ENCODE measurements at places on chromosomes 4 and X.

DNA sequence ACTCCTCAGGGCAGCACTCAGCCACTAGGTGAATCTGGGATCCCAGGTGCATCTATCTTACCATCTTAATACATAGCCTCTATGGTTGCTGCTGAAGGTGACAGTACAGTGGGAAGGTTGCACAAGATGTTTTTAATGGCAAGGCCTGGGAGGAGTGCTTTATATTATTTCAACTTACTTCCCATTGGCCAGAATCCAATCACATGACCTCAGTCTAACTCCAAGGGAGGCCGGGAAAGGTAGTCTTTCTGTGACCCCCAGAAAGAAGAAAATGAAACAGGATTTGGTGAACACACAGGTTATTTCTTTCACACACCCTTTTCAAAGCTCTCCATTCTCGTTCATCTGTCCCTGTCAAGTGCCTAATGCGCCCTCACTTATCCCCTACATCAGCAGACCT, 189.1 kb upstream of the ATP6AP2 start:
- DNase-seq, result no peak

GRCh38 chrX:134183665-134184064, 53.3 kb upstream of the CCDC160 start:
- DNase-seq, result no peak

DNA sequence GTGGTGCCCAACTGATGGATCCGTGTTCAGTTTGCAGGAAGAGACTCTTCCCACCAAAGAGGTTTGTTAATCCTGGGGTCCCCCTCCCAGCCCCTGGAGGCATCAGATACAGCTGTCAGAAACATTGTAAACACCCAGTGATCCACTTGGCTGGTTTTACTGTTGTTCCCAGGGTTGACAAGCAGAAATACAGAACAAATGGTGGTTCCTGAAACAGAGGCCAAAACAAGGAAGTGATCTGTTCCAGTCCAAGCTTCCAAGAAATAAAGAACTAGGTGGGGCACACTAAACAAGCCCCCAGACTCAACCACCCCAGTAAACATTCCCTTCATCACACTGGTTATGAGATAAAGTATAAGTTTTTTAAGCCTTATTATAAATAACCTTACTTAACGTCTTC, 1.4 kb downstream of the TMLHE start:
- DNase-seq, result no peak

DNA sequence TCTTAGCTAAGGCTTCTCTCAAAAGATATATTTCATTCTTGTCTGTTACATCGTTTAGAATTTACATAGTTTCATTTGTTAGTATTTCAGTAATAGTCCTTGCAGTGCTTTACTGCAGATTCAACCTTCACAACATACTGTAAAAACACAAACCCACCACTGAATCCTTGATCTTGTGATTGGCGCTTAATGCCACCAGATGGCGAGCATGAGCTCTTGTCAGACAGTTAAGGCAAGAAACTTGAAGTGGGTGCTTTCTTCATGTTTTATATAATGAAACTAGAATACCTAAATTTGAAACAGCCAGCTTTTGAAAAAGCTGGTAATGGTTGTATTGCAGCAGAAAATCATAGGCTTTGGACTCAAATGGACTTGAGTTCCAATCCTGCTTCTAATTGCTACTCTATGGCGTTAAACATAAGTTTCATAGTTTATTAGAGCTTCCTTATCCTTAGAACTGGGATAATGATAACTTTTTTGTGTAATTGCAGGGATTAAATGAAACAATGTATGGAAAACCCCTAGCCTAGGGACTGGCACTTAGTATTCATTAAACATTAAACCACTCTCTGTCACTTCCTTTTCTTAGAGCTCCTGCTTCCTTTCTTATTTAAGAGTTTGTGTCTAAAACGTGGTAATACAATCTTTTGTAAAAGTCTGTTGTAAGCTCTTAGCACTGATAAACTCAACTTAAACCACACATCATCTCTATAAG, 95.1 kb downstream of the USP9X start:
- DNase-seq, result peak; percentile 36

- DNase-seq, result peak; percentile 25
Observed at GRCh38 chr4:53463340-53463739, 85.9 kb downstream of the FIP1L1 start.

DNA sequence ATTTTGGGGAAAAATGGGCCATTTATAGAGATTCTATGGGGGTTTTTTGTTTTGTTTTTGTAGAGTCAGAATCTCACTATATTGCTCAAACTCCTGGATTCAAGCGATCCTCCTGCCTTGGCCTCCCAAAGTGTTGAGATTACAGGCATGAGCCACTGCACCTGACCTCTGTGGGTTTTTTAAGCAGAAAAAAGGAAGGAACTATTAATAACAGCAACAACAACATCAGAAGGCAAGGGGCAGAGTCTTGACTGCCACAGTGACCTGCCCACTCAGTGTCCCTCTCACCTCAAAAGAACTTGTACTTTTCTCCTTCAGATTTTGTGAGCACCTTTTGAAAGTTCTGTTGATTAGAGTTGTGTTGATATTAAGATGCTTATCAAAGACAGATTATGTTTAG, 48.1 kb downstream of the FNIP2 start:
- DNase-seq, result no peak

- no peak for DNase-seq
Observed at GRCh38 chrX:154417157-154417556, 5.8 kb downstream of the TAFAZZIN start.

DNA sequence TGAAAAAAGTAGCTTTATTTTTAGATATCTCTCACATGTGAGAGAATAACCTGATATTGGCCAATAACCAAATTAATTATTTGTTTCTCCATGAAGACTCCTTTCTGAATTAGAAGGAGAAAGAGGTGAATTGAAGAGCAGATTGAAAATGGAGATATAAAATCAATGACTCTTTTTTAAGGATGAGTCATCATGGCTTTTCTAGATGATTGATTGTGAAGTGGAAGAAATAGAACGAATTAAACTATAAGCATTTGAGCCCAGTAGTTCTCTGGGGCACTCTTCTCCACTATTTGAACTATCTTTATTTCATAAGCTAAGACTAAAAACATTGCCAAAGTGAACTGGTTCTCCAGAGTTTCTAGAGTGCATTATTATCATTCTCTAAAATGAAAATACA, 137.2 kb upstream of the EDNRA start:
- DNase-seq, result no peak

DNA sequence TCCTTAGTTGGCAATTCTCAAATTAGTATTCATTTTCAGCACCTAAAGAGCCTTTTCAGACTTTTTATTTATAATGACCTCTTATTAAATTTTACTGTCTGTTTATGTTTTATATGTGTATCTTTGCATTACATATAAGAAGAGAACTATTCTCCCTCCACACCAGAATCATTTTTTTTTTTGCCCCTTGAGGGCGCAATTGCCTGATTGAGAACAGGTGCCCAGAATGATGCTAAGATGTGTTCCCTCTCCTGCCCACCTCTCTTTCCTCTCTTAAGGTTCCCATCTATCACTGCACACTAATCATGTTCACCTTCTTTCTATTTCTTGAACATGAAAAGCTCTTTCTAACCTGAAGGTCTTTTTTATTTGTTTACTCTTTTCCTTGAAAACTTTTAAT, 44.2 kb upstream of the ADAM29 start:
- no peak for DNase-seq

- DNase-seq, result no peak
Observed at GRCh38 chr4:118783887-118784286, 52.0 kb downstream of the SEC24D start.

GRCh38 chr4:163544407-163545038, 50.0 kb downstream of the TMA16 start:
- peak; percentile 49 for DNase-seq

GRCh38 chr4:150237110-150237872, 159.0 kb downstream of the DCLK2 start:
- peak; percentile 96 for DNase-seq

DNA sequence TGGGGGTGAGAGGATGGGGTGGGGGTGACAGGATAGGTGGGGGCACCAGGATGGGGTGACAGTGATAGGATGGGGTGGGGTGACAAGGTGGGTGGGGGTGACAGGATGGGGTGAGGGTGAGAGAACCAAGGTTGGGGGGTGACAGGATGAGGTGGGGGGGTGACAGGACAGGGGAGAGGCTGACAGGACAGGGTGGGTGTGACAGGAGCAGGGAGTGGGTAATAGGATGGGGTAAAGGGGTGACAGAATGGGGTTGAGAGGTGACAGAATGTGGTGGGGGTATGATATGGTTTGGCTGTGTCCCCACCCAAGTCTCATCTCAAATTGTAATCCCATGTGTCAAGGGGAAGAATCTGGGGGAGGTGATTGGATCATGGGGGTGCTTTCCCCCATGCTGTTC, 26.0 kb downstream of the RNF212 start:
- DNase-seq, result no peak

GRCh38 chrX:67523932-67524331, 19.9 kb upstream of the AR start:
- DNase-seq, result no peak

- DNase-seq, result peak; percentile 39
Observed at GRCh38 chr4:139416073-139416673, 37.7 kb upstream of the RAB33B start.

- no peak for DNase-seq
Observed at GRCh38 chrX:38701073-38701472, 100.2 kb upstream of the MID1IP1 start.

DNA sequence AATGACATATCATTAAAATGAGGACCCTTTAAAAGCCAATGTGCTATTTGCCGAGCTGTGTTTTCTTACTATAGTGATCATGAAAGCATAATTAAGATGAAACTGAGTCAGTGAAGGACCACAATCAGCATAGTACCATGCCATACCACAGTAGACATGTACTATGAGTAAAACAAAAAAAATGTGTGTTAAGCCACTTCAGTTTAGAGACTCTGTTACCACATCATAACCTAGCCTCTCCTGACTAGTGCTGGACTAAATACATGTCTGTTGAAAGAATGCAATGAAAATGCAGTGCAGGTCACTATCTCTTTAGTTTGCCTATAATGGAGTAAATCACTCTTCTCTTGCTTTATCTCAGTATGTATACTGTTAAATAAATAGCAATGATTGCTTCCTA, 12.3 kb upstream of the DDX53 start:
- peak; percentile 36 for DNase-seq

DNA sequence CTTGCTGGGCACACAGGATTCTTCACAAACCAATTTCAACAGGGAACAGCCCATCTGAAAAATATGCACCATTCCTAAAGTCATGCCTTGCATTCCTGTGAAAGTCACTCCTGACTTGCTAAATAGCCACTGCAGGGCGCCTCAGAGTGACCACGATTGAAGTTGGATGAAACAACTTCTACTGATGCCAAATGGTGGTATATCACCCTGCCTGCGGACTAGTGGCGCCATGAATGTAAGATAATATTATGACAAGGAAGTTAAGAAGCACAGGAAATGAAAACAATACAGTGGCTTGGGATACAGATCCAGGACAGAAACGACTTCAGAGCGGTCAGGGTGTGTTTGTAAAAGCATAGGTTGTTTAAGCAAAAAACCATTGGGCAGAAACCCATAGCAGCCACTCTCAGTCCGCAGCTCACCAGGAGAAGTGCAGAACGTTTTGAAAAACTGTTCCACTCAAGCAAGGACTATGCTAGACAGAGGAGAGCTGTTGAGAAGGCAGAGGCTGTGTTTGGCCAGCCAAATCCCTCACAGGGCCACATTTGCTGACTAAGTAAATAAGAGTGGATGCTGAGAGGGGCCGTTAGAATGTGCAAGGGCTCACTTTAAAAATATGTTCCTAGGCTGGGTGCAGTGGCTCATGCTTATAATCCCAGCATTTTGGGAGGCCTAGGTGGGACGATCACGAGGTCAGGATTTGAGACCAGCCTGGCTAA, 250.4 kb downstream of the PTTG2 start:
- DNase-seq, result peak; percentile 26

GRCh38 chr4:76381986-76382385, 39.0 kb downstream of the CCDC158 start:
- DNase-seq, result no peak
